ENCODE measurements at places on chromosomes 7 and 10.

DNA sequence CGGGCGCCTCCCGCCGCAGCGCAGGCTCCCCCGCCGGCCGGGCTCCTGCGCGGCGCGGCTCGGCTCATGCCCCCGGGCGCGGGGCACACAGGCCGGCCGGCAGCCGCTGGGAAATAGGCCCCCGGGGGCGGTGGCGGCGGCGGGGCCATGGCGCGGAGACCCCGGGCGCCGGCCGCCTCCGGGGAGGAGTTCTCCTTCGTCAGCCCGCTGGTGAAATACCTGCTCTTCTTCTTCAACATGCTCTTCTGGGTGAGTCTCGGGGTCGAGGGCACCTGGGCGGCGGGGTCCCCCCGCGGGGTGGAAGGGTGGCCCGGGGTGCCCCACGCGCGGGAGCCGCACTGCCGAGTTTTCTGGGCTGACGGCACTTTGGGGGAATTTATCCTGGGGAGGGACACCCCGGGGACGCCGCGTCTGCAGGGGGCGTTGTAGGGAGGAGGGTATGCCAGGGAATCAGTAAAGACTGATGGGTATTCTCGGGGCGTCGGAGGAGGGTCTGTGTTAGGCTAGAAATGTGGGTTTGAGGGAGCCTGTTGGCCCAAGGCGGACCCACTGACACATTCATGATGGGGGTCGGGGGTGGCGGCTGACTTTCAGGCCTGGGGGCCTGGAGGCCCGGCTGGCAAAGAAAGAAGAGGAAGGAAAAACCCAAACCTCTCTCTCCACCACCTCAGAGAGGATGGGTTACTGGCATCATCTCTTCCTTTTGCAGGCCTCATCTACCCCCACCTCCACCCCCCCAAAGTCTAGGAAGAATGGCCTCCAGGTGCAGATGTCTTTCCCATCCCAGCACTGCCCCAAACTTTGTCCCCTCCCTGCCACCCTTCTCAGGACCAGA, 544 bp downstream of the TSPAN33 start:
- no peak for DNase-seq

DNA sequence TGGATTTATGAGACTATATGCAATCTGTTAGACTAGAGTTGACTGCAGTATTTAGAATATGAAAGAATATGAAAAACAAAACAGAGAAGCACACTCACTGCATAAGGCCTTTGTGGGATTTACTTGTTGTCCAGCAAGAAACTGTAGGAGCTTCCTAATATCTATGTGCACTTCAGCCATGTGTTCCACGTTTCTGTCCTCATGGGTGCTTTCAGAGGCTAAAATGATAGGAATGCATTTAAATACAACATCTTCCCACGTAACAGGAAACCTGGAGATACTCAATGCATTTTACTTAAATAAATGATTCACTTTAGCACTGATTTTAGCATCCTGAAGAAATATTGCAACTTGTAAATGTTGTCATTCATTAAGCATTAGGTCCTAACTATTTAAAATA, 11.7 kb downstream of the HUS1 start:
- DNase-seq: no peak

DNA sequence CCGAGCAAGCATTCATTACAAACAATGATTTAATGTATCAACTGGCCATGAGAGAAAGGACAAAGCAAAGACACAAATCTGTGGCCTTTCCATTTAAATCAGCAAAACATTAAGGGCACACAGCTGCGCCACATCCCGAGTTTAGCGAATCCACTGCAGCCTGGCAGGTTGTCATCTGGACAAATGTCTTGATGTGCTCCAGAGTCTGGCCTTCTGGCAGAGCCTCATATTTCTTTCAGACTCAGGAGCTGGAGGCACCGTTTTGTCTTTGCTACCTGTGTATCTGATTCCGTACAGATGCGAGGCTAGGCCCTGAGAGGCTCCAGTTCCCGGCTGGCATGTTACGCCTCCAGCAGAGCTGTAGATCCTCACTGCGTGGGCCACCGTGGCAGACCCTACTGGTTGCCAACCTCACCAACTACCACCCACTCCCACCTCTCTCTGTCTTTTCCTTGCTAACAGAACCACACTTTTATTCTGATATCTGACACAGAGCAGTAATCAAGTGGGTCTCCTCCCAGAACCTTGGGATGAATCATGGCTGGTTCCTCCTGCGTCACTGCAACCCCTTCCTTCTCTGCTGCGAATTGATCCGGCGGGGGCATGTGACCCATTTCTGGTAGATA, 40.9 kb upstream of the EFCAB10 start:
- DNase-seq: no peak

GRCh38 chr10:24618401-24618800, 105.3 kb downstream of the ARHGAP21 start:
- DNase-seq: no peak

DNA sequence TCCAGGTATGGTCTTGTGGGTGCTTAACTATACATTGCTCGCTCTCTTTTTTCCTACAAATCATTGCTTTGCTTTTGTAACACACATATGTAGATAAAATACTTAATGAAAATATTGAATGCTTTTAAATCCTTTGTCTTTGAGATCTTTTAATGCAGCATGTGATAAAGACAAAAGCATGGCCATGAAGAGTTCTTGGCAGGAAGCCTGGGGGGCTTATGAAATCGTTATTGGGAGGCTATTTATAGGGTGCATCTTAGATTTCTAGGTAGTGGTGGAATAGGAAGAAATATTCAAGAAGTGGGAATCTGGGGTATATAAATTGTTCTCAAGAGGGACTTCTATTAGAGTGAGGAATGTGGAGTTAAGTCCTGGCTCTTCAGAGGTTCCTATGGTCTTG, 21.9 kb downstream of the UBE2D1 start:
- no peak for DNase-seq

- DNase-seq: peak; percentile 28
Observed at GRCh38 chr10:84194424-84195043, at the start of gene CDHR1. TSS of gene CDHR1 (plus strand) at chr10:84194537. CDS start at chr10:84194761, 224 bp downstream.

GRCh38 chr7:30180718-30181117, 45.9 kb downstream of the MTURN start:
- DNase-seq: no peak

- DNase-seq: no peak
Observed at GRCh38 chr7:131021902-131022301, 287.9 kb upstream of the KLF14 start.

DNA sequence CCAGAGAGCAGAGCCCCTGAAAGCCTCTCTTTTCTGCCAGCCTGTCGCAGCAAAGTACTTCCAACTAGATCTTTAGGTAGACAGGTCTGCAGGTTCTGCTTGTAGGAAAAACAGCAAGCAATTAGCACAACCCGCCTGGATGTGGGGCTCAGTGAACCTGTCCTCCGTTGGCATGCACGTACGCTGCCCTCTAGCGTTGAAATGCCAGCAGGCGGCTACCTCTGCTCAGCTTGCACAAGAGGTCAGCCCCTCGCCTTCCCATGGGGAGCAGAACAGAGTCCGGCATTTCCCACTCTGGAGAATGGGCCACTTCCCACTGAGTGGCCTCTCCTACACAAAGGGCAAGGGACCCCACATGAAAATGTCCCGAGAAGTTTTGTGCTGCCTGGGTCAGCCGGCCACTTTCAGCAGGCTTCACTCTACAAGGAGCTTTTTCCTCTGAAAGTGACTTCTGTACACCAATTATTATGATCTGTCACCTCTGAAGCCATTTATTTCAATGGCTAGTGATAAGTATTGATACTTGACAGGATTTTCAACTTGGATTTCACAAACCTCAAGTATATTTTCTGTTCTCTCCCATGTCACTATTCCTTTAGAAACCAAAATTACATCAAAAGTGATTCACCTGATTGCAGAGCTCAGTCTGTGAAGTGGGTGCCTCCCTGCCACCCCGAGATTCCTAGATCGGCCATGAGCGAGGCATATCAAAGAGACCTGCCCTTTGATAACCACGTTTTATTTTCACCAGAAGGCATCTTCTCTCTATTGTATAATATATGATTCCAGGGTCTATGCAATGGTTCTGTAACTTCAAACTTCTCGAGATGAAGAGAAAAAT, 56.7 kb downstream of the JCAD start:
- peak; percentile 20 for DNase-seq

DNA sequence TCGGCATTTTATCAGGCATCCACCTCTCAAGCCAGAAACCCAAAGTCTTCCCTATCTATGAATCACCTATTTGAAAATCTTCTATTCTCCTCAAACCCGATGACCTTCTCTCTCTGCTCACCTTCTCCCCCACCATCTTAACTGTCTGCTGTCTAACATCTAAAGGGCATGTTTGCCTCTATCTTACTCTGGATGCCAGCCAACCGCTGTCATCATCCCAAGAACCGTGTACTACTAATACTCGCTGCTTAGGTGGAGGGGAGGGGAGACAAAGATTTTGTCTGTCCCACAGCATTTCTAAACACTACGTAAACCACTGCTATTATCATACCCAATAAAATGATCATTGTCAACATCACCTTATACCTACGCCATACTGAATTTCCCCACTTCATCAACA, 29.5 kb downstream of the PAXIP1 start:
- no peak for DNase-seq

- peak; percentile 10 for DNase-seq
Observed at GRCh38 chr7:92834507-92835260, 1.7 kb downstream of the CDK6 start.

- DNase-seq: no peak
Observed at GRCh38 chr10:49300140-49300974, 1.4 kb downstream of the C10orf71 start.

- no peak for DNase-seq
Observed at GRCh38 chr10:34446049-34446448, 369.0 kb downstream of the PARD3 start.

All from stimulated activated CD4-positive, alpha-beta T cell treated with anti-CD3 and anti-CD28 coated beads, Interleukin-15, amount 100 ng/mL, for 1 hour (primary cell).